ENCODE measurements at places on chromosomes 1 and 21.
A peak's percentile ranks its signal among the peaks of the same experiment; 100 is the strongest.

- DNase-seq = peak; percentile 52
These were observed 683 bp downstream of the PPOX start for GRCh38 chr1:161166669-161167548.

DNA sequence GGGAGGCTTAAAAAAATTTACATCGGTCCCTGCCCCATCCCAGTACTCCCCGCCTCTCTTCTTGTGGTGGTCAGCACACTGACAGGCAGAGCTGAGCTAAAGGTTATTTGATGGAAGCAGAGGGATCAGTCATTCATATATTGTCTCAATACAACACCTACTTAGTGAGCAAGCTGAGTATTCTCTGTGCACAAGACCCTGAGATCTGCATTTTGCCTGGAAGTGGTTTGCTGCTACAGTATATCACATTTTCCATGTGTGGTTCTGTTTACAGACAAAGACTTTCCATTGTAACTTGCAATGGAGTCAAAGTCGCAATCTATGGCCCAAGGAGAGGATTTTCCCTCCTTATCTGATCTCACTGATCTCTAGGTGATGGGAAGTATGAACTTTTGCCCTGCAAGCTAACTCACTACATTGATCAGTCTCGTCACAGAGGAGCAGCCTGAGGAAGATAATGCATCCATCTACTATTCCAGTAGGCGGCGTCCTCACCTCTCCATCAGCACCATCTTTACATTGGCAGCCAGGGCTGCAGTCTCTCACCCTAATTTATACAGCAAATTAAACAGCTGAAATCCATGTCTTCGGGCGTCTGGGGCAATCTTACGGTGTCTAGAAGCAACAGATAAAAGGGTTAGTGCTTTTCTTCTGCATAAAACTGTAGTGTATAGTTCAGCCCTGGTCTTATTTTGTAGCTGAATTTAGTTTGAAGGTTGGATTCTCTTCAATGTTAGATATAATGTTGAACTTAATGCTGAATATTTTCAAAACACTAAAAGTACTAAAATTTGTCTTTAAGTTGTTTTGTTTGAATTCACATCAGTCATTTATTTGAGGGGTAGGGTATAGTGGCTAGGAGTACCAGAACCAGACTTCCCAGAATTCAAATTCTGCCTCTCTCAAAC lies 3.2 kb upstream of the TRAF5 start:
- peak; percentile 76 for DNase-seq

GRCh38 chr1:233293556-233294446 lies 1.7 kb downstream of the PCNX2 start:
- DNase-seq = no peak

DNA sequence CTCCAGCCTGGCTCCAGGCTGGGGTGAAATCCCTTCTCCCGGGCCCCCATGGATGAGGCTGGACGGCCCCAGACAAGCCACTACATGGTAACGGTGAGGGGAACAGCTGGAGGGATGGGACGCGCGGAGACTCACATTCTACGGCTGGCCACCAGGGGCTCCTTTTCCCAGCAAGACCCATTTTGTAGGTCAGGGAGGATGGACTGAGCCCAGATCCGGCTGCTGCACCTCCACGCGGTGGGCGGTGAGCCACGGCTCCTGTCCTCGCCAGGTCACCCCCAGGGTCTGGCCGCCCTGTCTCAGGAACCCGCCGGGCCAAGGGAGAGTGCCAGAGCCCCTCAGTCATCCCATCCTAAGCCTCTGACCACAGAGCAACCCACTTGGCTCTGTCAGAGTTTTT lies 75.0 kb upstream of the ACTRT2 start:
- DNase-seq = no peak

- DNase-seq = no peak
These were observed 13.2 kb downstream of the RXFP4 start for GRCh38 chr1:155954645-155955044.

DNA sequence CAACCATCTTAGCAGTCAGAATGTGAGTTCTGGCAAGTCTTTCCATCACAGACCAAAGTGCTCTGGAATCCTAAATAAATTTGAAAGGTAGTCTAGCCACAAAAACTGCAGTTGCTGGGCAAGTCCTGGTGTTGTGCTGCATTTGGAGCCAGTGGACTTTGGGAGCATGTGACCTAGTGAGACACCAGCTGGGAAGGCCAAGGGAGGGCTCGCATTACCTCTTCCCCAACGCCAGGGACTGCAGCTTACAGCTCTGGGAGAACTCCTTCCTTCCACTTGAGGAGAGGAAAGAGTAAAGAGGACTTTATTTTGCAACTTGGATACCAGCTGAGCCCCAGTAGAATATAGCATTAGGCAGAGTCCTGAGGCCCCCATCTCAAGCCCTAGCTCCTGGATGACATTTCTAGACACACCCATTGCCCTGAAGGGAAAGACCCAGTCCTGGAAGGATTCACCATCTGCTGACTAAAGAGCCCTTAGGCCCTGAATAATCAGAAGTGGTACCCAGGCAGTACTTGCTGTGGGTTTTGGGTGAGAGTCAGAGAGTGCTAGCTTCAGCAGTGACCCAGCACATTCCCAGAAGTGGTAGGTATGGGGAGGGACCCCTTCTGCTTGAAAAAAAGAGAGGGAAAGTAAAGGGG lies 190.7 kb downstream of the NUF2 start:
- DNase-seq = no peak

DNA sequence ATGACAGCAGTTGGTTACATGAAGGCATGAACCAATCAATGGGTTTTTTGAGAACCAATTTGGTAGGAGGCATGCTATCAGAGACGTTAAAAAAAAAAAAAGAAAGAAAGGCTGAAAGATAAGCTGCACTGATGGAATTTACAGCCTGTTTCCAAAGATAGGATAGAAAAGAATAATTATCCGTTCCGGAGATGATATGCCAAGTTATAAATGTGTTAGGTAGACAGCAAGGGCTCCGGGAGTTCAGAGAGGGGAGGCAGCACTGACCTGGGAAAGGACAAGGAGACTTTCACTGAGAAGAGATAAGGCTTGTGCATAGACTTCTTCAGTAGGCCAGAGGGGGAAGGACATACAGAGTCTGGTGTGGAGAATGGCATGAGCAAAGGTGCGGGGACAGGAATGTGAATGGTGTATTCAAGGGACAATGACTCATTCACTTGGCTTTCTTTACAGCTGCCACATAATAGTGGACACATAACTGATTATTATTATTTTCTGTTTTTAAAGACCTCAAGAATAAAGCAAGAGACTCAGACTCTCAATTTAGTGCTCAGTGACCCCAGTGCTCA lies 24.8 kb upstream of the ACBD6 start:
- DNase-seq = no peak

GRCh38 chr1:41454406-41454805 lies 30.1 kb downstream of the EDN2 start:
- DNase-seq = no peak

DNA sequence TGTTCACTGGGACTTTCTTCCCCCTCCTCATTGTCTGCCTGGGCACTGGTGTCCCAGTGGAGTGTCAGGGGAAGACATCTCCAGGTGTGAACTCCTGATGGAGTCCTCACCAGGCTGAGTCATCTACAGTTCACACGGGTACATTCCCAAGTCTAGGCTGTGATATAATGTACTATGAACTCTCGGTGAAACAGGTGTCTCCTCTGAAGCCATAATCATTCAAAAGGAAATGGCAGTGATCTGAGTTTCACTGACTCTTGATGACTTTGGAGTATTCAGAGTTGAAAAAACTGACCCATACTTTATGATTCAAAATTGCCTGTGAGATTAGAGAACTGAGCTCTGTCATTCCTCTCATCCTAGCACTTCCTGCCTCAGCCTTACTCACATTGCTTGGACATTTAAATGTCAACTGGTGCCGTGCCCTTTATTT lies 9.1 kb downstream of the LAMC2 start:
- DNase-seq = no peak

- no peak for DNase-seq
These were observed 495.1 kb downstream of the SETD4 start for GRCh38 chr21:35565204-35565611.

DNA sequence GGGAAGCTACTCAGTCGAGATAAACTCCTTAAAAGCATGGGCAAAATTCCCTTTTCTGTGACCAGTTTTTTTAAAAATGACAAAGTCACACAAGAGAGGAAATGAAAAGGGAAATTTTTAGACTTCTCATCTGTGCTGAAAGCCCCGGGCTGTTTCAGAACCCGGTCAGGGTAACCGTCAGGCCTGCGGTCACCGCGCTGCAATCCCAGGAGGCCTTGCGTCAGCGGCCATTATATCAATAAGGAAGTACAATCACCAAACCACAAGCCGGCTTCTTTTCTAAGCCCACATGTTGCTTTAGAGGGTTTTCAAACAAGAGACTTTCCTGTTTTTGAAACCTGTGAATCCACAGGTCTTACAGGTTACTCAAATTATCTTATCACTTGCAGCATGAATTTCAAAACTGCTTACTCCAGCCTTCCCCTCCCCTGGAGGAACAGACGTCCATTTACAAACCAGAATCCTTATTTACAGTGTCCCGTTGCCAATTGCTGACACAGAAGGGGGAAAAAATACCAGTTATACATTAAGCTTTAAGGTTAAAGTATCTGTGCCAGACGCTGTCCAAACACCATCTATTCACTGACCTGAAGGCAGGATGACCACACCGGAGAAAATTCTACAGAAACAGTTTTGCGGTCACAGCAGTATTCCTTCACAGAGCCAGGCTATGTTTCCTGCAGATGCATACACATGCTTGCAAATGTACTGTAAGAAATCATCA lies 165.3 kb downstream of the TOMM20 start:
- DNase-seq = no peak

GRCh38 chr1:229751610-229752009 lies 125.6 kb downstream of the URB2 start:
- DNase-seq = no peak

DNA sequence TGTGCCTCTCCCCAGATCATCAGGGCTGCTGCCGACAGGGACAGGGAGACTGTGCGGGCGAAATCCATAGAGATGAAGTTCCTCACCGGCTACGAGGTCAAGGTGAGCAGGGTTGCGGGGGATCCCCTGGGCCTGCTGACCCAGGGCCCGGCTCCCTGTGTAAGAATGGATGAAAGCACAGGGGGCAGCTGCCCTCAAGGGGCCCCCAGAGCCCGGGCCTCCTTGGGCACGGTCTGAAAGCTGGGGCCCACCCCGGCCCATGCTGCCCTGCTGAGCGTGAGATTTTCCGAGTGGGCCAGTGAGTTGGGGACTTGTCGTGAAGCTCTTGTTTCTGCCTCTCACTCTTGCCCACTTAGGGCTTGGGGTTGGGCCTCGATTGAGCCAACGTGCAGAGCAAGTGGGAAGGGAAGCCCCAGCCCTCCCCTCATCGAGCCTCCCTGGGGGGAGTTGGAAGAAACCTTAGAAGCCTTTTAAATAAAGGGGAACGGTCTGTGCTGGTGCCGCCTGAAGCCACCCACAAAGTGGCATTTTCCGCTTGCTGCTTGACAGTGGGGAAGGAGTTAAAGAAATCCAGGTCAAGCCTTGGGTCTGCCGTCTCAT lies 45.2 kb downstream of the COQ8A start:
- DNase-seq = no peak

GRCh38 chr1:234322979-234323378 lies 50.3 kb upstream of the COA6 start:
- no peak for DNase-seq

DNA sequence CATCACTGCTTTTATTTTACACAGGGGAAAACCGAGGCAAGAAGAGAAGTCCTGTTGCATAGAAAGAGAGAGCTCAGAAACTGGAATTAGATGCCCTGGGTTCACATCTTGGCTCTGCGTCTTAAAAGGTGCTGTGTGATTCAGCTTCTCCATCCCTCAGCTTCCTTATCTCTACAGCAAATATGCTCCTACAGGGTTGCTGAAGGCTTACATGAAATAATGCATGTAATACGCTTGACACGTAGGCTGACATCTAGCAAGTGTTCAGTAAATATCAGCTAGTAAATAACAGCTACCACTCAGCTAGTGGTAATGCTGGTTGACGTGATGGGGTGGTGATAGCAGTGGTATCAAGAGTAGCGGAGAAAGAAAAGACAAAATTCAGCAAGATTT lies 77.1 kb upstream of the CD55 start:
- no peak for DNase-seq

- DNase-seq = no peak
These were observed 40.2 kb downstream of the GFI1 start for GRCh38 chr1:92446546-92446945.

- DNase-seq = no peak
These were observed 410.6 kb upstream of the VAMP3 start for GRCh38 chr1:7360526-7360925.

DNA sequence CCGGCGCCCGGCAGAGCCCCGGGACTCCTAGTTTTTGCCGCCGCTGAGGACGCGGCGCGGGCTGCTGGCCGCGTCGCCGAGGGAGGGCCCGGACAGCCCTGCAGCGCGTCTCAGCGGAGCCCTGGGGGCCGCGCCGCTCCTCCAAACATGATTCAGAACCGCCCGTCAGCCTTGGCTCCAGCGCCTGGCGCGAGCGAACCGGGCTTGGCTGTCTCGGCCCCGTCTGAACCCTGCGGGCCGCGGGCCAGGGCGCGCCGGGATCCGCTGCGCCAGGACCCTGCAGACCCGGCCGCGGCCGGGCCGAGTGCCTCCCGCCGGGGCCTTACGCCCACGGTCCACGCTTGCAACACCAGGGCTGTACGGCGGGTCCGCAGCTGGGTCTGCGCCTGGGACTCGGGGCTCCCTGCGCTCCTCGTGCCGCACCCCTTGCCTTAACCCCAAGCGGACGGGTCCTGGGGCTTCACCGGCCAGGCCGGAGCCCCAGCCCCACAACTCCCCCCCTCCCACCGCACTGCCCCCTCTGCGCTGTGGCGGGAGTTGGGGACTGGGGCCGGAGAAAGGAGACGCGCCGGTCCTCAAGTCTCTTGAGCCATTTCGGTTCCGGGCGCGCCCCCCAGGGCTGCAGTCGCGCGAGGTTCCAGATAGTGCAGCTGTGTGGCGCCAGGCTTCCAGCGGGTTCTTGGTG lies 48.4 kb upstream of the CD34 start:
- no peak for DNase-seq

GRCh38 chr1:178028841-178029481 lies 59.1 kb upstream of the SEC16B start:
- no peak for DNase-seq

- no peak for DNase-seq
These were observed 216.8 kb downstream of the CTH start for GRCh38 chr1:70627910-70628309.

GRCh38 chr1:109535971-109536491 lies 3.6 kb upstream of the GPR61 start:
- DNase-seq = peak; percentile 89

DNA sequence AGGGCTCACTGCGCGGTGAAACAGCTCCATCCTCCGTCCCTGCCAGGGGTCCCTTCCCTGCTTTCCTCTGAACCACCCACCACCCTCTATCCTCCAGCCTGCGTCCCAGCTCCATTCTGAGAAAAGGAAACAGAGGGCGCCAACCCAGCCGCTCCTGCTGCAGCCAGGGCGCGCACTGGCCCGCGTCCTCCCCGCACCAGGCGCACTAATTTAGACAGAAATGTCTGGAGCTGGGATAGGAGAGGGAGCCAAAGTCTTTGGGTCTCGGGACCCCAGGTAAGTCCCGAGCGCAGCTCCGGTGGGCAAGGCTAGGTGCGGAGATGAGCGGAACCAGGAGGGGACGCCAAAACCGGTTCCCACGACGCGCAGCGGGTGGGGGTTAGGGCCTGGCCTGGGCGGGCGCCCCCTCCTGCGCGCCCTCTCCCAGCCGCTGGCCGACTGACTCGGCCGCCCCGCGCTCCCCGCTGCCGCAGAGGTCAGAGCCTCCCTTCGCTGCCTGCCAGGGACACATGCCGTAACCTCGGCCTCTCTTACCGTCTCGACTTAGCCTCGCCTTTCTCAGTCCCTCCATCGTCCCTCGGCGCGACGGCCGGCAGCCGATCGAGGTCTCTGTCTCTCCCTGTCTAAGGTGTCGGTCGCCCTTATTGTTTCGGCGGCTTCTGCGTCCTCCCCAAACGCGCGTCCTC lies 2.0 kb downstream of the CAMK2N1 start:
- peak; percentile 50 for DNase-seq

Measured in NCI-H1092 treated with DMSO at 0.1 percent for 48 hours (cell line).